ENCODE measurements at places on chromosomes 11 and 22.

GRCh38 chr11:126344141-126345080 lies 11.1 kb upstream of the ST3GAL4 start:
- no peaks in the 10 kb centered on the region for H3K4me1 ChIP-seq
- no peak for DNase-seq
- H3K27ac ChIP-seq = no peak overlapping the region
- H3K27me3 ChIP-seq = no peaks in the 10 kb centered on the region
- H3K36me3 ChIP-seq = peaks cover 74% of the 10 kb centered on the region

- DNase-seq = no peak
- H3K36me3 ChIP-seq = no peaks in the 10 kb centered on the region
- no peaks in the 10 kb centered on the region for H3K4me1 ChIP-seq
- peaks cover 13% of the 10 kb centered on the region for H3K27me3 ChIP-seq
Observed at GRCh38 chr11:117670443-117670842, 126.6 kb downstream of the DSCAML1 start.

DNA sequence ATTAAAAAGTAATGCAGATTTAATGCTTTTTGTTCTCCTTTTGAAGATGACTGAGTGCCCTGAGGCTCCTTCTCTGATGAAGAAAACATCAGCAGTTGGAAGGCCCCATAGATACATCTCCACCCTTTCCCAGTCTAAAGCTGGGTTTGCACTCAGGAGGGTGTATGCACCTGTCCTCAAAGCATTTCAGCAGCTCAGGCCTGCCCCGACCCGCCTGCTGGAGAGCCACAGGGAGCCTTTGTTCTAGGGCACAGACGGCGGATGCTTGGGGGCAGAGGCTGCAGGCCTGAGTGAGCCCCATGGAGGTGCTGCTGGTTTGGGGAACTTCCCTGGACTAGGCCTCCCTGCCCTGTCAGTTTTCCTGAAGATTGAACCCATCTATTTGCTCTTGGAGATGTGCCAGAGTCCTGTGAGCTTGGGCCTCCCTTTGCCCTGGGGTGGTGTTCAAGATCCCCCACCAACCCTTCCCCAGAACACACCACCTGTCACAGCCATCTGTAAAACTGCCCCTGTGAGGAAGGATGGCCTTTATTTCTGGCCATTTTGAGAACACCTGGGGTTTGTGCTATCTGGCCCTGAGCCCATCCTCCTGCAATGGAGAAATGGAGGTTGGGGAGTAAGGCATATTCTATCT lies 160.0 kb downstream of the NAV2 start:
- H3K27me3 ChIP-seq = no peaks in the 10 kb centered on the region
- no peak overlapping the region for H3K4me3 ChIP-seq
- no peaks in the 10 kb centered on the region for H3K4me1 ChIP-seq

GRCh38 chr11:62108017-62108750 lies 15.6 kb upstream of the INCENP start:
- no peak overlapping the region for H3K27ac ChIP-seq
- DNase-seq = no peak
- H3K36me3 ChIP-seq = no peaks in the 10 kb centered on the region
- H3K4me1 ChIP-seq = peaks cover 7% of the 10 kb centered on the region

- H3K27ac ChIP-seq = no peak overlapping the region
- H3K27me3 ChIP-seq = no peaks in the 10 kb centered on the region
- DNase-seq = no peak
- H3K36me3 ChIP-seq = peaks cover 19% of the 10 kb centered on the region
Observed at GRCh38 chr11:35786188-35786587, 123.6 kb downstream of the TRIM44 start.

GRCh38 chr11:62186195-62186594 lies 3.8 kb upstream of the SCGB1D1 start:
- no peak overlapping the region for H3K27ac ChIP-seq
- DNase-seq = no peak
- H3K4me1 ChIP-seq = no peaks in the 10 kb centered on the region
- H3K4me3 ChIP-seq = no peak overlapping the region
- H3K36me3 ChIP-seq = no peaks in the 10 kb centered on the region

- H3K27ac ChIP-seq = no peak overlapping the region
- H3K27me3 ChIP-seq = no peaks in the 10 kb centered on the region
- no peak for DNase-seq
- H3K36me3 ChIP-seq = peaks cover 32% of the 10 kb centered on the region
Observed at GRCh38 chr22:41819257-41819656, 13.6 kb upstream of the SREBF2 start.

GRCh38 chr22:27492566-27493201 lies 308.9 kb downstream of the MN1 start:
- H3K27ac ChIP-seq = no peak overlapping the region
- H3K36me3 ChIP-seq = no peaks in the 10 kb centered on the region
- H3K4me3 ChIP-seq = no peak overlapping the region
- DNase-seq = no peak
- H3K4me1 ChIP-seq = no peaks in the 10 kb centered on the region
- peaks cover 2% of the 10 kb centered on the region for H3K27me3 ChIP-seq

- DNase-seq = peak; percentile 43
- no peak overlapping the region for H3K4me3 ChIP-seq
- H3K27ac ChIP-seq = peak overlapping the region; percentile 46
- no peaks in the 10 kb centered on the region for H3K27me3 ChIP-seq
- peaks cover 17% of the 10 kb centered on the region for H3K4me1 ChIP-seq
- peaks cover 31% of the 10 kb centered on the region for H3K36me3 ChIP-seq
Observed at GRCh38 chr22:36277482-36278291, 24.8 kb downstream of the APOL1 start.

- no peak overlapping the region for H3K4me3 ChIP-seq
- no peaks in the 10 kb centered on the region for H3K36me3 ChIP-seq
- no peak overlapping the region for H3K27ac ChIP-seq
Observed at GRCh38 chr11:94111241-94111640, 17.4 kb upstream of the PANX1 start.

DNA sequence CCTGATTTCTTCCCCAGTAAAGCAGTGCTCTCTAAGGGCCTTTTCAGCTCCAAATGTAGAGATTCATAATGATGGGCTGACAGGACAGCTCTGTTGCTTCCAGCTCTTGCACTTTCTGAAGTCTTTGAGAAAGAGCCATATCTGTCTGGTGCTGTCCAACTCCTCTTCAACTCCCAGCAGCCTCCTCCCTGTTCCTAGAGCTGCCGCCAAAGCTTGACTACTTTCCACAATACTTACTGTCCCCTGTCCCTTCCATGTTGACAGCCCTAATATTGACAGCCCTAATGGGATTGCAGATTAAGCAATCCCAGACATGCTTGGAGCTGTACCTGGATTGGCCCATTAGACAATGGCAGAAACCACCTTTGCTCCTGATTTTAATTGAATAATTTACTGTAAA lies 29.6 kb downstream of the INSC start:
- peaks cover 2% of the 10 kb centered on the region for H3K4me1 ChIP-seq
- H3K27ac ChIP-seq = no peak overlapping the region
- H3K27me3 ChIP-seq = no peaks in the 10 kb centered on the region
- no peaks in the 10 kb centered on the region for H3K36me3 ChIP-seq

- no peak overlapping the region for H3K4me3 ChIP-seq
- DNase-seq = no peak
- peaks cover 2% of the 10 kb centered on the region for H3K36me3 ChIP-seq
- H3K27ac ChIP-seq = peak overlapping the region; percentile 84
Observed at GRCh38 chr11:82930229-82930628, 28.7 kb downstream of the DDIAS start.

DNA sequence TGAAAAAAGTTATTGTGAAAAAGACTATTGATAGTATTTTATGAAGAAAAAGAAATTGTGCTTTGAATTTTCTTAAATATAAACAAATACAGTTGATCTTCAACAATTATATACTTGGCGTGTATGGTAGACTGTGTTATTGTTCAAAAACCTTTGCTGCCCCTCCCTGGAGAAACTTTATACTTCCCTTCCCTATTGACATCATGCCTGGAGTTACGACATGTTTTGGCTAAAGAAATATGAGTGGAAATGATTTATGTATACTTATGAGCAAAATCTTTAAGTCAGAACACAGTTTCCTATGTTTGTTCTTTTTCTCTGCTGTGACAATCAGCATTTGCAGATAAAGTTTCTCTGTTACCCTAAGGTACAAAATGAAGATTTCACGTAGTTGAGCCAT lies 243.8 kb downstream of the TMEM135 start:
- no peaks in the 10 kb centered on the region for H3K27me3 ChIP-seq
- H3K4me3 ChIP-seq = no peak overlapping the region

DNA sequence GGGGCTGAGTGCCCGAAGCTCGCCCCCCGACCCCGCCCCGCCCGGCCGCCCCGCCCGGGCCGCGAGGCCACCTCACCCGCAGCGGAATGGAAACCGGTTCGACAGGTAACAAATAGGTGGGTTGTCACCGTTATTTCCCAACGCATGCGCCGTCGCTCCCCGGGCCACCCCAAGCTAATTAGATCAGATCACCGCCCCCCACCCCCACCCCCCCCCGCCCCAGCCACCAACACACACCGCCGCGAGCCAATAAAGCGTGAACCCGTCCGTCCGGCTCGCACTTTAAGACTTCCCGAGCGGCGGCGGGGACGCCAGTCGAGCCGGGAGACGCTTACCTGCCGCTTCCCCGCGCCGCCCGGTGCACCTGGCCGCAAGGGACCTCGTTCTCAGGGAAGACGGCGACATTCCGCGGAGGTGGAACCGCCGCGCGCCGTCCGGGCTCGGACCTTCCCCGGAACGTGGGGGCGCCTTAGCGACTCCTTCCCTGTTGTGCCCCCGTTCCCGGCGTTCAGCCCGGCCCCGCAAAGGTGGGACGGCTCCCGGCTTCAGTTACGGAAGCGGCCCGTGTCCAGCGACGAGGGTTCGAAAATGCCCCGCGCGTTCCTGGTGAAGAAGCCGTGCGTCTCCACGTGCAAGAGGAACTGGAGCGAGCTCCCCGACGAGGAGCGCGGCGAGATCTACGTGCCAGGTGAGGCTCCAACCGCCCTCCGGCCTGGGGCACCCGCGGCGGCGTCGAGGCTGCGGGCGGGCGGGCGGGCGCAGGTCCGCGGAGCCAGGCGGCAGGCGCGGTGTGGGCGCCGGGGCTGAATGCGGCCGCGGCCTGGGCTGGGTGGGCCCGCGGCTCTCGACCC lies at the start of gene OVOL1:
Gene OVOL1, plus strand, starts transcription at position 278 of the 851 bp plus-strand sequence. Its CDS starts 311 bp downstream, at position 589.
- H3K4me3 ChIP-seq = peak within 1 kb of the TSS; percentile 79
- H3K27me3 ChIP-seq = peaks cover 3% of the 10 kb centered on the region
- peak; percentile 31 for DNase-seq
- no peaks in the 10 kb centered on the region for H3K36me3 ChIP-seq

Measured in activated B cell treated with CpG ODN at 0.5 μM for 24 hours (primary cell).